ENCODE measurements at places on chromosomes 13 and 19.

GRCh38 chr19:32318884-32319520, 26.4 kb upstream of the ZNF507 start:
- DNase-seq = peak; percentile 30

DNA sequence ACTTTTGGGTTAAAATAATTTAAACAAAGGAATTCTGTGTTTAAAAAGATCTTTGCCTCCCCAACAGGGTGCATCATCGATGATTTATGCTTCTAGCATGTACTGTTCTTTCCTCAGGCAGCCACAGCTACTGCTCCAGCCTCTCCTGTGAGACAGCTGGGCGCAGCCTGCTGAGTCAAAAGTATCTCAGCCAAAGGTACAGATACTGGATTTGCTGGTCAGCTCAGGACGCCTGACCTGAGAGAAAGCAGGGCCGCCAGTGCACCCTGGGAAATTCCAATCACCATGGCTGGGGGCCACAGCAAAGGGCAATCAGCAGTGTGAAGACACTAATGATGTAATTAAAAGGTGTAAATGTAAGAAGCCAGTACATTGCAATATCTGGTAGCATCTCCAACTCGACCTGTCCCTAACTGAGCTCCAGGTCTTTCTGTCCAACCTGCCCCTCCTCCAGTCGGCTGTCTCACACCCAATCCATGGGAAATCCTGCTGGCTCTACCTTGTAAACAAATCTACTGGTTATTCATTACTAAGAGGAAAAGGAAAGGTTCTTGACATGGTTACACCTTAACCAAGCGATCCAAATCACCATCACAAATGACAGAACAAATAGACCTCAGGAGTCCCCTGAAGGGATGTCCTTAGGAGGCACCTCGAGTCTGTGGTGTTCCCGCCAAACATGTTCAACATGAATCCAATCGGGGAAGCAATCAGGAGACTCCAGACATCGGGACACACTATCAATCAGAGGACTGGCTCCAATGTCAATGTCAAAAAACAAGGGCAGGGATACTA, 7.3 kb downstream of the OPA3 start:
- no peak for DNase-seq

GRCh38 chr13:75467040-75467728, 14.8 kb downstream of the TBC1D4 start:
- DNase-seq = peak; percentile 59

- peak; percentile 62 for DNase-seq
Observed at GRCh38 chr19:3423183-3423829, 56.9 kb downstream of the NFIC start.

- no peak for DNase-seq
Observed at GRCh38 chr13:88674841-88675240, 1003.7 kb downstream of the SLITRK5 start.

GRCh38 chr19:5971714-5972354, 6.1 kb downstream of the RANBP3 start:
- no peak for DNase-seq

GRCh38 chr13:44300895-44301638, 72.6 kb upstream of the SERP2 start:
- peak; percentile 68 for DNase-seq

DNA sequence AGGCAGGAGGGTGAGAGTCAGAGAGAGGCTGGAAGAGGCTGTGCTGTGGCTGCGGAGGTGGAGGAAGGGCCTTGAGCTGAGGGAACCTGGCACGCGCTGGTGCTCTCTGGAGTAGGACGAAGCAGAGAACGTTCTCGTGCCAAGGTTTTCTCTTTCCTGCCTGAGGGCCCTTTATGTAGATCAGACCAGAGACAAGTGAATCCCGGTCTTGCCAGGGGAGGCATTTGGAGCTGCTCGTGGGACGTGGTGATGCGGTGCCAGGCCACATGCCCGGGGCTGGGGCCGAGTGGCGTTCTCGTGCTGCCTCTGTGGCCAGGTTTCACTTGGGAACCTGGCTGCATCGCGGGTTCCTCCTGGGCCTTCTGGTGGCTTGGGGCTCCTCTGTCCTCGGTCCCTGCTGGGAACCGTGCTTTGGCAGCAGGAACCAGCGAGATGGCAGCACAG, 54.2 kb downstream of the KDM4B start:
- DNase-seq = no peak

DNA sequence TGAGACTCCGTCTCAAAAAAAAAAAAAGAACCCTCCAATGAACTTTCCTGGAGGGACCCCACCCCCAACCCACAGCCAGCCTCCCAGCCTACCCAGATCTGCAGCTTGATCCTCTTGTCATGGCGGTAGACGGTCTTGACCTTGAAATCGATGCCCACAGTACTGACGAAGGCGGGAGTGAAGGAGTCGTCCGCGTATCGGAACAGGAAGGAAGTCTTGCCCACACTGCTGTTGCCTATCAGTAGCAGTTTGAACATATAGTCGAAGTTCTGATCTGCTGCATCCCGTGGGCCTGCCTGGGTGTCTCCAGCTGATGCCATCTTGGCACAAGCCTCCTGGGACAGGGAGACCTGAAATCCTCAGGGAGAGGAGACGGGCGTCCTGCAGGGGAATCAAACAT, 2.4 kb downstream of the RAB3D start:
- DNase-seq = no peak

GRCh38 chr19:29855087-29855486, 43.3 kb downstream of the CCNE1 start:
- DNase-seq = no peak

DNA sequence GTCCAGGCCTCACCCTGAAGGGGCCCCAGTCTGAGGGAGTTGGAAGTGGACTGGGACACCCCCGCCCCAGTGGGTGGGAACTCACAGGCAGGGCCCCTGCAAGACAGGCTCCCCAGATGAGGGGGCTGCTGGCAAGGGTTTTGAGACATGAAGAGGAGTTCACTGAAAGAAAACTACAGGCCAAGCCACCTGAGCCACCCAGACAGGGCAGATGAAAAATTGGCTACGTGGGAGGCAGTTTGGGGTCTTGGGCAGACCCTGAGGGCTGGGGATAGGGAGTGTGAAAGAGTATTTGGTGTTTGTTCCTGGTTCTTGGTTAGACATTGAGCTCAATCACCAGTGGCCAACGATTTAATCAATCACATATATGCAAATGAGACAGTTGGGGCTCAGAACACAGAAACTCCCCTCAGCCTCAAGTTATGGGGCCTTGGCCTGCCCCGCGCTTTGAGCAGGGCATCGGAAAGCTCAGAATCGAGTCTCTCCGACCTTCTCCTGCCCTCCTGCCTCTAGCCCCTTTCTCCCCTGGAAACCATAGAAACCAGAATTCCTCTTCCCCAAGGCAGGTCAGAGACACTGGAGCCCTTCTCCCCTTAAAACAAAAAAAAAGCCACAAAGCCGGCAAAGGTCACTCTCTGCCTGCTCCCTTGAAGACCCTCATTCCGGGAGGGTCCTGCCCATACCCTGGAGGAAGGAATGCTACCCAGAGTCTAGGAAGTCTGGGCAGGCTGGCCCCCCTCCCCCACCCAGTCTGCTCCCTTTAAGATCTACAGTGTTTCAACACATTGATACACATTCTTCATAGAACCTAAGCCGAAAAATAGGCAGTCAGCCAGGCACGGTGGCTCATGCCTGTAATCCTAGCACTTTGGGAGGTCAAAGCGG, 1.3 kb upstream of the ISYNA1 start:
- DNase-seq = peak; percentile 63

GRCh38 chr13:48838193-48838973, 137.3 kb upstream of the FNDC3A start:
- no peak for DNase-seq

DNA sequence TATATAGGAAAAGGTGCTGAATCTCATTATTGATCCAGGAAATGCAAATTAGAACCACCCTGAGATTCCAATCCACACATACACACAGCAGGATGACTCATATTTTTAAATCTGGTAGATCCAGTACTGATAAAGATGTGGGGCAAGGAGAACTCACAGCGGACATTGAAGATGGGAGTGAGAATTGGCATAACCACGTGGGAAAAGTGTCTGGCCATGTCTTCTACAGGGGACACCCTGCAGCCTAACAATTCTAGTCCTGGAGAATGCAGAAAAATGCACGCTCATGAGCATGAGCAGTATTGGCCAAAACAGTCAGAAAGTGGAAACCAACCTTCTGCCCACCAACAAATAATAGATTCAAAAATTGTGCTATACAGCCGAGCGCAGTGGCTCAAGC, 13.5 kb upstream of the BCL3 start:
- no peak for DNase-seq

DNA sequence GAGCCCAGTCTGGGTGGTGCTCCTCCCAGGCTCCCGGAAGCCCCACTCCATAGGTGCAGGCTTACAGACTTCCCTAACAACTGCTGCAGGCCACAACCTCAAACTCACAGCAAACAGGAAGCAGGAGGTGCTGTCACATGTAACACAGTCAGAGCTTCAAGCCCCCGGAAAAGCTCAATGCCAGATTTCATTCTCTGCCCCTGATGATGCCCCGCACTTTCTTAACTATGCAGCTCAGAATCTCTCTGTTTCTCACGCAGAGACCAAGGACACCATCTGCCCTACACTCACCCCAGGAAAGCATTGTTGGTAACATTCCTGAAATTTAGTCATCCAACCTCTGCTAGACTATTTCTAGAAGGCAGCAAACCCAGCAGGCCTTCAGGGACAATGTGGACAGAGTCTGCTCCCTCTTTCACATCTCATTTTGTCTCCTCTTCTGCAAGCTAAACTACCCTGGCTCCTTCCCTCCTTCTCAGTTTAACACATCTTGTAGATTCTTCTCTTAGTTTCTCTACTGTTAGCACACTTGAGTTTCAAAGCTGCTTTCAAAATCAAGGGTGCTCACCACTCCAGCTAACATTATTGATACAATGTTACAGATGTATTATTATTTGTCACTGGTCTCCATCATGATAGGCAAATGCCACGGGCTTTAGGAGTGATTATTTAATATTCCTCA, 162.5 kb downstream of the KCTD12 start:
- DNase-seq = peak; percentile 43

DNA sequence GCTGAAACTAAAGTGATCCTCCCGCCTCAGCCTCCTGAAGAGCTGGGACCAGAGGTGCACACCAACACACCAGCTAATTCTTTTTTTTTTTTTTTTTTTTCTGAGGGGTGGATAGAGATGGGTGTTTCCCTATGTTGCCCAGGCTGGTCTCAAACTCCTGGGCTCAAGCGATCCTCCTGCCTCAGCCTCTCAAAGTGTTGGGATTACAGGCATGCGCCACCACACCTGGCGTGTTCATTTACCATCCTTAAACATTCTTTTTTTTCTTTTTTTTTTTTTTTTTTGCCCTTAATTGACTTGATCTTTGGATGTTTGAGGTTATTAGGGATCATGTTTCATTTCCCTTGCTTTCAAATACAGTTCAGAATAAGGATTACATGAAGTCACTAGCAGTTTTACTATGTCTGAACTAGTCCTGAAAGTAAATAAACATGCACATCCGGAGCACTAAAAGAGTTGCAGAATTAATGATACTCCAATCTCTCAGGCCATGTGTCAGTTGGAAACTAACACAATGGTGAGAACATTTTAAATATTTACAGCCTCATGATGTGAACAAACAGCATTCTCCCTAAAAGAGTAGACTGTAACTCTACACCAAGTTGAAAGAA, 10.2 kb downstream of the UTP14C start:
- DNase-seq = no peak

DNA sequence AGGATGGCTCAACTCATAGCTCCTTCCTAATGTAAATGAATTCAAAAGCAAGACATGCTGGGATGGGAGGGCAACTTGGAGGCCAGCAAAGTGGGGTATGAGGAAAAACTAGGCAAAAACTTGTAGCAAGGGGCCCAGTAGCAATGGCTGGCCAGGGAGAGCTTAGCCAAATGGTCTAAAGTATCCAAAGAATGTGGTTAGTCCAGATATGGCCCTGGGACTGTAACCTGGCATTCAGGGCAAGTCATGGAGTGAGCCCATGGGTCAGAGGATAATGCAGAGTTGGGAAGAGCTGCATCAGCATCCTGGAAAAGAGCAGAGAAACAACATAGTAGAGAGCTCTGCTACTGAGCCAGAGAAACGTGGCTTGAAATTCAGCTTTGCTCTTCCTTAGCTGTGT, 191.7 kb downstream of the SUCLA2 start:
- DNase-seq = peak; percentile 12

DNA sequence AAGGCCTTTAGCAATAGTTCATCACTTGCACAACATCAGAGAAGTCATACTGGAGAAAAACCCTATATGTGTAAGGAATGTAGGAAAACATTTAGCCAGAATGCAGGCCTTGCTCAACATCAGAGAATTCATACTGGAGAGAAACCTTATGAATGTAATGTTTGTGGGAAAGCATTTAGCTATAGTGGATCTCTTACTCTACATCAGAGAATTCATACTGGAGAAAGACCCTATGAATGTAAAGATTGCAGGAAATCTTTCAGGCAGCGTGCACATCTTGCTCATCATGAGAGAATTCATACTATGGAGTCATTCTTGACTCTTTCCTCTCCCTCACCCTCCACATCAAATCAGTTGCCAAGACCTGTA, 19.8 kb downstream of the ZNF583 start:
- DNase-seq = no peak

- DNase-seq = no peak
Observed at GRCh38 chr13:103703246-103703645, 637.0 kb upstream of the SLC10A2 start.

Data from lung (tissue), 17 donors.